ENCODE measurements at places on chromosomes 13 and 19.

- no peak for DNase-seq
These were observed 24.2 kb downstream of the NEK5 start for GRCh38 chr13:52104624-52105023.

DNA sequence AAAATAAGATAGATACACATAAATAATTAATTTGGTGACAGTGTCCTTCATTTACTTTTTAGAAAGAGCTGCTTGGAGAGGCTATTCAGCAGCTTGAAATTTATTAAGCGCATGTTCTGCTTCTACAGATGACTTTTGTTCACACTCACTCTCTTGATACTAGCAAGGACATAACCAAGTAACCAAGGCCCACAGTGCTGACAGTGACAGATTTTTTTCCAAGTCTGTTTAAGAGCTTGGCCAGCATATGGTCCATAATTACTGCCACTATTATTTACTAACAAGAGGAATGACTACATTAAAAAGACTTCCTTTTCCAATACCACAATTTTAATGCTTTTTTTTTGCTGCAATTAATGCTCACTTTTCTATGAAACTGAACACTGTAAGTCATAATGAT is 673.7 kb upstream of the MIR17HG start:
- DNase-seq, result no peak

DNA sequence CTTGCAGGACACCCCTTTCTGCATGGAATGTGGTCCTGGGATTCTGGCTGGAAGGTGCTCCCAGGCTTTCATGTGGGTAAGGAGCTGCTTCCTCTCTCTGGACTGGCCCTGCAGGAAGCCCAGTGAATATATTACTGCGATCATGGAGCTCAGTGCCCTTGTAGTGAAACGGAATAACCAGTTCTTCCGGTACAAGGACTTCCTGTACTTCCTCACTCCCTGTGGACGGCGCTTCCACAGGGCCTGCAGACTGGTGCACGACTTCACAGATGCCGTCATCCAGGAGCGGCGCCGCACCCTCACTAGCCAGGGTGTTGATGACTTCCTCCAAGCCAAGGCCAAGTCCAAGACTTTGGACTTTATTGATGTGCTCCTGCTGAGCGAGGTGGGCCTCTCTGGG is 8.0 kb downstream of the CYP4F8 start:
- DNase-seq, result no peak

DNA sequence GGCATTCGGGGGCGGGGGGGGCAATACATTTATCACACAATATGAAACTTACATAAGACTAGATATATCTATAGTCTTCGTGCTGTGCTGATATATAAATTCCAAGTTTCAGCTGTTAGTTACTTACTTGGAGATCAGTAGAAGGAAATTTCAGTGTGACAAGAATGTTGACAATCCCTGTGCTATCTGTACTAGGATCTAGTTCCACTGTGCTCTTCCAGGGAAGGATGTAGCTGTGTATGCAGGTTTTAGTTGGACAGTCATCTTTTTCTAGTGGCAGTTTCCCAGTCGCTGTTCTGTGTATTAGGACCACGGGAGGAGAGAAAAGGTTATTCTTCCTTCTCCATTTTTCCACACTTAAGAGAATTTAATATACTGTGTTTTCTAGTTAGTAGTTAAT is 3.2 kb upstream of the TRIM13 start:
- no peak for DNase-seq

GRCh38 chr19:4241824-4242430 is 5.0 kb upstream of the YJU2 start:
- DNase-seq, result no peak

DNA sequence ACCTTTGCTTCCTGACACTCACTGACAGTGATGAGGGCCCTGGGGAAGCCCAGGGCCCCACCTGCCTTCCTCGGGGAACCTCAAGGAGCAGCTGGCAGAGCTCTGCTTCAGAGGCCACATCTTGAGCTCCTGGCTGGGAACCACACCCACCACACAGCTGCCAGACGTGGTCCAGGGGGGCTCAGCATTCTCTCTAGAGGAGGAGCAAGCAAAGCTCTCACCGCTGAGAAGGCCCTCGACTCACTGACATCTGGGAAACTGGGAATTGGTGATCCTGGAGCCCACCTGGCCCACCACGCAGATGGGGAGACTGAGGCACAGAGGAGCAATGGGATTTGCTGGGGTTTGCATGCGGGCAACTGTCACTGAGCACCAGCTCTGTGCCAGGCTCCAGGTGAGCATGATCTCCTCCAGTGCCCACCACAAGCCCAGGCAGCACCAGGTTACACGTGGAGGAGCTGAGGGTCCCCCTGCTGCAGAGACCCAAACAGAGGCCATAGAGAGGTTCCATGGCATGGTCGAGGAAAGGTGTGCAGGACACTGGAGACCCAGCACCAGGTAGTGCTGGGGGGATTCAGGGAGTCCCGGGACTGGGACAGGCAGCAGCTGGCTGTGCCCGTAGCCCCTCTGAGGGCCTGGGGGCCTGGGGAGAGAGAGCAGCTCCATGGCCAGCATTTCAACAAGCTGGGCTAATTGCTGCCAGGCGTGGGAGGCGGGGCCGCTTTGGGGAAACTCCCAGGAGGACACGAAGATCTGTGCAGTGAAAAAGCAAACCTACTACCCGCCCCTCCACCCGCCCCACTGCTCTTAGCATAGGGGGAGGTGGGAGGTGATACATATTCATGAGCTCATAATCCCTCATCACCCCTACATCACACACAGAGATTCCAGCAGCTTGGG is 33.4 kb downstream of the PEPD start:
- DNase-seq, result no peak

GRCh38 chr13:94236872-94237271 is 242.6 kb downstream of the DCT start:
- DNase-seq, result no peak

- DNase-seq, result no peak
These were observed 3.2 kb downstream of the ZNF446 start for GRCh38 chr19:58479303-58479702.

GRCh38 chr13:60759499-60759898 is 362.5 kb downstream of the TDRD3 start:
- DNase-seq, result no peak

- DNase-seq, result no peak
These were observed 69.6 kb downstream of the RNASEH2B start for GRCh38 chr13:50979187-50979586.

GRCh38 chr13:36148446-36148845 is 17.3 kb upstream of the DCLK1 start:
- DNase-seq, result no peak

DNA sequence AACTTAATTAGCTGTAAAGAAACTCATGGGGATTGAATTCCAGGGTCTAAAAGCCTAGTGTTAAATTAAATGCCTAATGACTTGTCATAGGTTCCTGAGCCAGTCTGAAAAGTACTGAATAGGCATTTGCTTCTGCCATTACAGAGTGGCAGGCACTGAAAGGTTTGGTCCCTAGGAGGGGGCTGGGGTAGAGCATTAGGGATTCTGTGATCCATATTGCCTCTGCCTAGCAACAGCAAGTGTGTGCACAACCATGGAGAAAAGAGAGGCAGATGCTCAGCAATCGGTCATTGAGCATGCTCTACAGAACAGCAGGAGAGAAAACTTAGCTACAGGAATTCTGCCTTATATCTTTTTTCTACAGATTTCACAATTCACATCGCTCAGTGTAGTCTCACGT is 133.5 kb downstream of the TRPC4 start:
- DNase-seq, result no peak

DNA sequence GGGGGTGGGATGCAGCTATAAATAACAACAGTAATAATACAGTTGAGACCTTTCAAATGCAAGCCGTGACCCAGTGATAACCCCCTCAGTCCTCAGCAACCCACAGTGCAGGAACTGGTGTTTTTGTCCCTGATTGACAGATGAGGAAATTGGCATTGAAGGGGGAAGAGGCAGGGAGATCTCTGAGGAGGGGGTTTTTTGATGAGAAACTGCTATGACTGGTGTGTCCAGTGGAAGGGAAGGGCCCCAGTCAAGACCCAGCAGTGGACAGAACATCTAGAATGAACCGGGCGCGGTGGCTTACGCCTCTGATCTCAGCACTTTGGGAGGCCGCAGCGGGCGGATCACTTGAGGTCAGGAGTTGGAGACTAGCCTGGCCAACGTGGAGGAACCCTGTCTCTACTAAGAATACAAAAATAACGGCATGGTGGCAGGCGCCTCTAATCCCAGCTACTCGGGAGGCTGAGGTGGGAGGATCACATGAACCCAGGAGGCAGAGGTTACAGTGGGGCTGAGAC is 1.9 kb downstream of the MAP1S start:
- DNase-seq, result no peak

GRCh38 chr19:49148784-49149651 is 6.2 kb downstream of the HRC start:
- no peak for DNase-seq

GRCh38 chr19:42229855-42230351 is 9.8 kb downstream of the ZNF526 start:
- no peak for DNase-seq

- no peak for DNase-seq
These were observed 97.4 kb downstream of the ZC3H13 start for GRCh38 chr13:45954836-45955800.

- DNase-seq, result no peak
These were observed 7.9 kb downstream of the SIPA1L3 start for GRCh38 chr19:37914908-37915307.

- no peak for DNase-seq
These were observed 1.9 kb downstream of the ISYNA1 start for GRCh38 chr19:18435842-18436670.

DNA sequence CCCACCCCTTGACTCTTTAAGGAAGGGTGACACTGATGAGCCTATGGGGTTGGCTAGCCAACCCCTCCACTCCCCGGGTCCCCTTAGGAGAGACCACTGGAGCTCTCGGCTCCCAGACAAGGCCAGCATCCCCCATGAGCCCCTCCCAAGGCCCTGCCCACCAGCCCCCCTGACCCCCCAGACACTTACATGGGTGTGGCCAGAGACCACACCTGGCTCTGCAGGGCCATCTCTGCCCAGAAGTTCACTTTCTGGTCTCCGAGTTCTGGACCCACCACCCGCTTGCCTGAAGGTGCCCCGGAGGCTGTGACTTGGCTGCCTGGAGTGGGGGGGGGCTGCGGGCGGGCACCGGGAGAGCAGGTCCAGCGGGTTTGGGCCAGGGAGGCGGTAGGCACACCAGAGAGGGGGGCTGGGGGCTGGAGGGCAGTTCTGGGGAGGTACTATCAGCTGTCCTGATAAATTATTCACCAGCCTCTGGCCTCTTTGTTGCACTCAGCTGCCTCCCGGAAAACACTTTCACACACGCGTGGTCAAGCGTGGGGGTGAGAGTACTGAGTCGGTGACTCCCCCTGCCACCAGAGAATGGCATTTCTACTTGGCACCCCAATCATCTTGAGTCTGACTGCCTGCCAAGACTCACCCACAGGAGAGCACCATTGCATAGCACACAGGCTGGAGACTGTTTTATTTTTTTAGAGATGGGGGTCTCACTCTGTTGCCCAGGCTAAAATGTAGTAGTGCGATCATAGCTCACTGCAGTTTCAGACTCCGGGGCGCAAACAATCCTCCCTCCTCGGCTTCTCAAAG is at the start of gene PALM3:
PALM3 (minus strand) TSS at position 326 of the 807 bp plus-strand sequence; CDS start at position 230, 96 bp downstream.
- no peak for DNase-seq

- DNase-seq, result no peak
These were observed 4.1 kb upstream of the SOX1 start for GRCh38 chr13:112062571-112063570.

DNA sequence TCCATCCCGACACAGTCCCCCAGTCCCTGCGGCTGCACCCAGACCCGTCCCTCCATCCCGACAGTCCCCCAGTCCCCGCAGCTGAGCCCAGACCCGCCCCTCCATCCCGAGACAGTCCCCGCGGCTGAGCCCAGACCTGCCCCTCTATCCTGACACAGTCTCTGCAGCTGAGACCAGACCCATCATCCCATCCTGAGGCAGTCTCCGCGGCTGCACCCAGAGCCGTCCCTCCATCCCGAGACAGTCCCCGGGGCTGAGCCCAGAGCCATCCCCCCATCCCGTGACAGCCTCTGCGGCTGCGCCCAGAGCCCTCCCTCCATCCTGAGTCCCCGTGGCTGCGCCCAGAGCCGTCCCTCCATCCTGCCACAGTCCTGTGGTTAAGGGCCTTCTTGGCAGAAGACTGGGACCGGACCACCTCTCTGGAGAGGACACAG is 28.8 kb upstream of the TMEM255B start:
- DNase-seq, result no peak

DNA sequence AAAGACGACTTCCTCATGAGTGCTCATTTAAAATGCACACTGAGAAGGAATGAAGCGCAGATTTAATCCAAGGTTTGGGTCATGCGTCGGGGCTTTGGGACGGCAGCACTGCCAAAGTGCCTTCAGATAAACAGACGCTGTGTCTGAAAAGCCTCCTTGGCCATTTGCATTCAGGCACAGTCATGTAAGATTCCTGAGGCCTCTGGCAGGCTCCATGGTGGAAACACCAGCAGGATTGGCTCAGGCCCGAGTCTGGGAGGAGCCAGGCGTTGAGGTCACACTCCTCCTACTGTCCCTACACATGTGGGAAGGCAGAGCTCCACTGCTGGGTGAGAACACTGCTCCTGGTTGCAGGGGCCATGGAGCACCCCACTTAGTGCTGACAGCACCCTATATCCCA is 113.3 kb upstream of the KL start:
- no peak for DNase-seq

DNA sequence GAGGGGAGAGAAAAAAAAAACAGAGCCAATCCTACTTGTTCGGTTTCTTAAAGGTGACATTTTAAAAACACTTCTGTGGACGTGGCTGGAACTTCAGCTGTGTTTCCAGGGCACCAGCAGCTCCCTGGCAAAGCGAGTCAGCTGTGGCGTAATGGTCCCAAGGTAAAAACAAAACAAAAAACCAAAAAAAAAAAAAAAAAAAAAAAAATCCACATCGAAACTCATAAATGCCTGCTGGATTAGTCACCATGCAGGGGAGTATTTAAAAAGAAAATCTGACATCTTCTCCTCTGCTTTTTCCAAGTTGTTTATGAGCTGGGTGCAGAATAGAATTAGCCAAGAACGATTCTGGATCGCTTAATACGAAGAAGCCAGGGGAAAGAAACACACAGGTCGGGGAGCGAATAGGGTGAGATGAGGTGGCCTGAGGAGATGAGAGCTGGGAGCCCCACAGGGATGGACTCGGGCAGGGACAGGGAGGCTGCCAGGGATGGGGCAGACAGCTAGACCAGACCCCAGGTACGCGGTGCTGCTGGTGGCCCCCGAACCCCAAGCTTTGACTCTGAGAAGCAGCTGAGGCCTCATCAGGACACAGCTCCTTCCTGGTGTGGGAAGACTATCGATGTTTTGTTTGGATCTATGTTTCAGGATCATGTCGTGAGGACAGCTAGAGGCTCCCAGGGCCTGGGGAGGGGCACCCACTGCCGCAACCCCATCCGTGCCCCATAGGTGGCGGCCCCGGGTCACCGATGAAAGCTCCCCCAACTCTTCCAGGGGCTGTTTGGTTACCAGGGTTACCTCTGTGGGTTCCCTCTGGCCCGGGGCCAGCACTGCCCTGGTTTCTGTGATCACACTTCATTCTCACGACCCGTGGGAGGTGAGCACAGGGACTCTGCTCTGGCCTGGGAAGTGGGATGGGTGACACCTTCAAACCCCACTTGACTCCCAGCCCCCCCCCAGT is 3.1 kb upstream of the CTXN1 start:
- no peak for DNase-seq

Measured in stimulated activated CD4-positive, alpha-beta T cell treated with anti-CD3 and anti-CD28 coated beads, TNF-alpha, amount 100 ng/mL, for 1 hour (primary cell).